ENCODE measurements at places on chromosomes 16 and 17.

GRCh38 chr16:25140459-25140858 is 28.9 kb downstream of the LCMT1 start:
- DNase-seq: no peak

DNA sequence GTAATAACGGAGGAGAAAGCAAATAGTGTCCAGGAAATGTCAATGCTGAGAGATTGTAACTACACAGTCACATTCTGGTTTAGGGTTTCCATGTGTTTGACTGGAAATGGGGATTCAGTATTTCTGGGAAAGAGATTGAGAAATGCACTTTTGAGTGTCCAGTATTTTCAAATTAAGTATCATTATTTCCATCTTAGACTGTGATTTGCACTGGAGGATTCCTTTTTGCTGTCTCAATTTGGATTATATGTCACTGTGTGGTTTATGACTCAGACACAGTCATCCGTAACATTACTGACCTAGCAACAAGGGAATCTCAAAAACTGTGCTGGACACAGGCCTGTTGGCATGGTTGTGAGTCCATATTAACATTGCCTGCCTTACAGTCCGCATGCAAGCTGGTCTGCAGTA is 681.4 kb downstream of the CDH11 start:
- DNase-seq: no peak

- no peak for DNase-seq
Measured at GRCh38 chr17:57145347-57145746, 60.3 kb downstream of the AKAP1 start.

GRCh38 chr17:80835816-80836657 is 155.6 kb upstream of the CHMP6 start:
- DNase-seq: no peak

- no peak for DNase-seq
Measured at GRCh38 chr16:8649829-8650554, 24.4 kb upstream of the ABAT start.

DNA sequence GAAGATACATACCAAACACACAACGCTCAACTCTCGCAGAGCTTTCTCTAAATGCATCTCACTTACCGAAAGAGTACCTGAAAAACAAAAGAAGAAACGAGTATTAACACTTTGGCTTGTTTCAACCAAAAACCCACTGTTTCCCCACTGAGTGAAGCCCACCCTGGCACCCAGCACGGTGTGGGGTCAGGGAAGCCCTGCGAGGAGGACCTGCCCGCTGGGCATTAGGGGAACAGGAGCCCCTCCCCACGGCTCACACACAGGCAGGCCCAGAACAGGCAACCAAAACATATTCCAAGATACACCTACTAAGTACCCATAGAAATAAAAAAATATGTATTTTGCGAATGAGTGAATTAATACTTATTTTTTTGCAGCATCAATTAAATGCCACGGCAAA is 36.6 kb downstream of the LMF1 start:
- DNase-seq: no peak

DNA sequence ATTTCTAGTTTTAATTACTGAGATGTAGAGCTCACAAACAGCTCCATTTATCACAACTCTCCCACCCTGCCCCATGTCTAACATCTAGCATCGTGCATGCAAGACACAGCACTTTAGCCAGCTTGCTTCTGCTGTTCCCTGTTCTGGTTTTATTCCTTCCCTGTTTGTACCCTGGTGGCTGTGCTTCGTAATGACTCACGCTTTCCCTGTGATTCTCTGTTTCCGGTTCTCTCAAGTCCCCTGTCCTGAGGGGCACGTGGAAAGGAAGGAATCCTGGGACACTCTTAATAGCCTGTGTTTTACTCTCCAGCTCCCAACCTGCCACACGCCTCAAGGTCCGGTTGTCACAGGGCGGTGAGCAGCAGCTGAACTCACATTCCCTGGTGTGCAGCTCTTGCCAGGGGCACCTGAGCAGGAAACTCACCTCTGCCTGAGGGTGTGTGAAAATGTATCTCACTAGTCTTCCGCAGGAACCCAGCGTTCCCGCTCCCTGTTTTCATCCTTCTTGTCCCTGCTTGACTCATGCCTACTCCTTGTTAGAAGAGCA is 10.6 kb downstream of the SHISA6 start:
- no peak for DNase-seq

GRCh38 chr16:8655184-8655717 is 19.2 kb upstream of the ABAT start:
- peak; percentile 55 for DNase-seq

GRCh38 chr17:45451131-45451530 is 18.5 kb upstream of the ARHGAP27 start:
- no peak for DNase-seq

- DNase-seq: no peak
Measured at GRCh38 chr17:39813631-39814030, 50.5 kb downstream of the IKZF3 start.

- DNase-seq: no peak
Measured at GRCh38 chr17:45579529-45580495, 89.3 kb upstream of the PLEKHM1 start.

DNA sequence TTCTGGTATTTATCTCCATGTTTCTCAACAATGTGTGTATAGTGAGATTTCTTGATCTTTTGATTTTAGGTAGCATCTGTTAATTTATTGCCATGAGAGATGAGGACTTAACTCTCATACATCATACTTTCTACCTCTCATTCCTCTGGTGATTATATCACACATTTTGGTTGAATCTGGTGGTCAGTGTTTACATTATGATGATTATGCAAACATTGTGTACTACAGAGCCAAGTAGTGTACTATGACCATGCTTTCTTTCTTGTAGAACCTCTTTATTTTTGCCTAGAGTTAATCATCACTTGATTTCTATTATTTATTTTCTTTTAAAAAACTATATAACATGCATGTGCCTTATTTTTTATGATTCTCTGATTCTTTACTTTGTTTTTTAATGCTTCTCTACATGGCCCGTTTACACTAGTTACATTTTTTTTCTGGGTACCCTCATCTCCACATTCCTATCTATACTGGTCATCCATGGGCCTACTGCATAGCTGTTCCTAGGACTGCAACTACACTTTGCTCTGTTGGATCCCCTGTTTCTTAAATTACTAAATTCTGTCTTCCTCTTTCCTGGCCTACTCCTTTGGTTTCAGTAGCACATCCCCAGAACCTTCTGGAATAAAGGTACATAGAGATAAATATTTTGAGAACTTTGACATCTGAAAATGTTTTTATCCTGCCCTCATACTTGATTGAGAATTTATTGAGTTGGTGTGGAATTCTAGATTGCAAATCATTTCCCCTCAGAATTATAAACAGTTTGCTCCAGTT is 63.0 kb upstream of the LRRC37A3 start:
- DNase-seq: no peak

DNA sequence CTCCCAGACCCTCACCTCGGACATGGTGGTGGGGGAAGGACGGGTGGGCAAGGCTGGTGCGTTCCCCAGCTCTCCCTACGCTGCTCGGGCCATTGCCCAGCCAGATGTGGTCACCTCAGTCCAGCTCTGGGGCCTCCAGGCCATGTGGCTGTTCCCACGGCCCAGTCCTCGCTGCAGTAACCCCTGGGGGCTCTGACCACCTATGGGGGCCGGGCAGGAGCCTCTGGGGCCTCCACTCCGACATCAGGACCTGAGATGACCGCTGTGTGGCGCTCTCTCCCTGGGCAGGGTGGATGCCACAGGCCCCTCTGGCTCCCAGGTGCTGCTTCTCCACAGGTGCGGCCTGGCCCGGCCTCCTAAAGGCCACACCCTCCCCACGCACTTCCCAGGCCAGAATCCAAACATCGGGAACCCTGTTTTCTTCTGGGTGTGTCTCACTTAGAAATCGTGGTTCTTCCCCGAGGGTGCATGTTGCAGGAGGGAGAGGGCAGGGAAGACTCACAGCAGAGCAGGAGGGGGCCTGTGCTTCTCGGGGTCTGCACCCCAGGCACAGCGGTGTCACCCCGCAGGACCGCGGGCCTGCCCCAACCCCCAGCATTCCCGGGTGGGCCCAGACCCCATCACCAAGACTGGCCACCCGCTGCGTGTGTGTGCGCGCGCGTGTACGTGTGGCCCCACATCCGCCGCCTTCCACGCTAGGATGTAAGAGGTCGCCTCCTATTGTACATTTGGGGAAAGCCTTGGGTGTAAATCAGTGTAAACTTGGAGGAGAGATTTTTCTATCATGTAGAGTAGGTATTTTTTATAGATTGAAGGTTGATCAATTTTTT is 5.9 kb upstream of the CAPN15 start:
- no peak for DNase-seq

- DNase-seq: no peak
Measured at GRCh38 chr17:1916316-1916715, 86.5 kb downstream of the RPA1 start.

DNA sequence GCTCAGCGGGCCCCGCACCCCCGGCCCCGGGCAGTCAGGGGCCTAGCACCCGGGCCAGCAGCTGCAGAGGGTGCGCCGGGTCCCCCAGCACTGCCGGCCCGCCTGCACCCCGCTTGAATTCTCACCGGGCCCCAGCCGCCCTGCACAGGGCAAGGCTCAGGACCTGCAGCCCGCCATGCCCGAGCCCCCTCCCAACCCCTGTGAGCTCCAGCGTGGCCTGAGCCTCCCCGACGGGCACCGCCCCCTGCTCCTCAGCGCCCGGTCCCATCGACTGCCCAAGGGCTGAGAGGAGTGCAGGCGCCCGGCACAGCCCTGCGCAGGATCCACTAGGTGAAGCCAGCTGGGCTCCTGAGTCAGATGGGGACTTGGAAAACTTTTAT is 1.7 kb upstream of the BRCA1 start:
- no peak for DNase-seq

GRCh38 chr17:7551396-7551795 is 2.5 kb downstream of the TNFSF12 start:
- DNase-seq: no peak

DNA sequence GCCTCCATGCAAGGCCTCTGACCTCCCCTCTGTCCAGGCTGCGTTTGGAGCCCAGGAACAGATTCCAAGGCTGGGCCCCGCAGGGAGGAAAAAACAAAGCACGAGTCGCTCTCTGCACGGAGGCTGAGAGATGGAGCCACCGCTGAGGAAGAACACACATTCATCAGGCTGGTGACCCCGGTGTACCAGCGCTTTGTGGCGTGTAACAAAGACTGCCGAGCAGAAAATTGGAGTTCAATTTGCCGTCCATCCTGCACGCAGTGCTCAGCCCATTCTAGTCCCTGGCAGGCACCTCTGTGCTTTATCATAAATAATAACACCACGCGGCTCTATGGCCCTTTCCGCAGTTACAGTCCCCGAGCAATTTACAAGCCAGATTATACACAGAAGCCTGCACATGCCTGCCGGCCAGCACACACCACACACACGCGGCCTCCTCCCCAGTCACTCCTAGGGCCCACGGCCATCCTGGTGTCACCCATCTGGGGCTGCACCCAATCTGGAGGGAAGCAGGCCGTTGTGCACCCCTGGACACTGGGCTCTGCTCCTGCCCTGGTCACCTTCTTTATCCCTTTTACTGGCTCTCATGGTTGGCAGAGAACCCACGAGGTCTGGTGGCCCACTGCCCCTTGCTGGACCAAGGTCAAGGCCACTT is 124.4 kb downstream of the SDK2 start:
- DNase-seq: no peak

GRCh38 chr17:67679721-67680120 is 38.0 kb upstream of the NOL11 start:
- no peak for DNase-seq

DNA sequence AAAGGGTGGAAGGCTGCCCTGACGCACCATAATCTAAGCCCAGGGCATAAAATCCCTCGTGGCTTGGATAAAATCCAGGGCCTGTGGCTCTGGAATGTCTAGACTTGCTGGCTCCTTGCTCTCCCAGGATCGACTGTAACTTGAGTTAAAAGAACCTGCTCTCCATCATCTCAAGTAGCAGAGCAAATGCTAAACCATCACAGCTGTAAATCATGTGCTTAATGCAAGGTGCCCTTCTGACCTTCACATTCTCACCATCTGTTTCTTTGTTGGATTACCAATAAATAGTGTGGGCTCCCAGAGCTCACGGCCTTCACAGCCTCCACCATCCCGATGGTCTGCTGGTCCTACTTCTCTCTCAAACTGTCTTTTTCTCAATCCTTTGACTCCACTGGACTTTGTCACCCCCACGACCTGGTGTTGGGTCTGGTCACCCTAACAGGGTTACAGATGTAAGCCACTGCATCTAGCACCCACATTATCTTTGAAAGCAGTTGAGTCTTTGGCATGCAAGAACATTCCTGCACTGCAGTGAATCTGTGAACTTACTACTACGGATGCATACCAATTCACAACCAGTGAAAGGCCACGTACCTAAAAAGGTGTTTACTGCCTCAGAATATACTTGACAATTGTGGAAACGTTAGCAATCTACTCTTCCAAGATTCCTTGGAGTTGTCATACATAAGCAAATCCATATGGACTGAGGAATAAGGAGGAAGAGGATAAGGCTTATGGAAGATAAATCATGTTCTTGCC is 15.3 kb downstream of the RSL1D1 start:
- no peak for DNase-seq

DNA sequence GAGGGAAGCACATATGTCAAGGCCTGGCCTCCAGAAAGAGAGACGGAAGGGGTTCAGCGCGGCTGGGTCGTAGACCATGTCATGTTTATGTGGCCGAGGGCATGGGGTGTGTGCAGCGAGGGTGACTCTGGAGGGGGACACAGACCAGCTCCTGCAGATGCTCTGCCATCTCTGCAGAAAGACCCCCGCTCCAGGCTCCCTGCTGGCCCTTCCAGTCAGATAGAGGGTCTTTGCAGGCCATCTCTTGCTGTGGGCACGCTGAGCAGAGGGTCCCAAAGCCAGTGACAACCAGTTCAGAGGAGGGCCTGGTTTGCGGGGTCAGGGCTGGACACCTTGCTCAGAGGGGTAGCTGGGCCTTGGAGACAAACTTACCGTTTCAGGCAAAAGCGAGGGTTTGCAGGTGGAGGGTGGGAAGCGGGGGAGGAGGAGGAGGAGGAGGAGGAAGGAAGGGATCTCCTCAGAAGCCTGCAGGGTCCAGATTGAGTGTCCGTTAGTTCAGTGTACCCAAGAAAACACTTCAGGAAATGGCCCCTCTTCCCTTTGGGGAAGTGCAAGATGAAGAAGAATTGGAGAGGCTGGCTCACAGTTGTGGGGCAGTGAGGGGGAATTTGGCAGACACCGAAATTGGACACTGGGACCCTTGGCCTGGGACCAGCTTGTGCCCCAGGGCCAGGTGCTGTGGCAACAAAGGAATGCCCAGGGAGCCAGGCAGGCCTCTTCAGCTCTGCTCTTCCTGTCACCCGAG is 102.8 kb downstream of the CMIP start:
- no peak for DNase-seq
